ENCODE measurements at places on chromosomes 4 and X. TPM values are rescaled to one million over a fixed set of nuclear protein-coding genes. Genes with fewer than 3 reads are reported as not detected.

The FDCSP gene
- total RNA-seq = not detected

The NAP1L3 gene
- 0.44 TPM for total RNA-seq

The ABLIM2 gene
- 1.1 TPM for total RNA-seq

The SPRY1 gene
- total RNA-seq = 18.3 TPM

The SOX3 gene
- not detected for total RNA-seq

The GAGE12C gene
- total RNA-seq = not detected

The IGFBP7 gene
- total RNA-seq = 1,907 TPM

The RBPJ gene
- total RNA-seq = 42.3 TPM

Data from lung microvascular endothelial cell (primary cell).